Fibroblast of gingiva (primary cell): ENCODE measurements at places on chromosomes 2 and 18.
A peak's percentile ranks its signal among the peaks of the same experiment; 100 is the strongest.

GRCh38 chr18:59758106-59758505 lies 60.9 kb upstream of the CCBE1 start:
- no peak for DNase-seq

DNA sequence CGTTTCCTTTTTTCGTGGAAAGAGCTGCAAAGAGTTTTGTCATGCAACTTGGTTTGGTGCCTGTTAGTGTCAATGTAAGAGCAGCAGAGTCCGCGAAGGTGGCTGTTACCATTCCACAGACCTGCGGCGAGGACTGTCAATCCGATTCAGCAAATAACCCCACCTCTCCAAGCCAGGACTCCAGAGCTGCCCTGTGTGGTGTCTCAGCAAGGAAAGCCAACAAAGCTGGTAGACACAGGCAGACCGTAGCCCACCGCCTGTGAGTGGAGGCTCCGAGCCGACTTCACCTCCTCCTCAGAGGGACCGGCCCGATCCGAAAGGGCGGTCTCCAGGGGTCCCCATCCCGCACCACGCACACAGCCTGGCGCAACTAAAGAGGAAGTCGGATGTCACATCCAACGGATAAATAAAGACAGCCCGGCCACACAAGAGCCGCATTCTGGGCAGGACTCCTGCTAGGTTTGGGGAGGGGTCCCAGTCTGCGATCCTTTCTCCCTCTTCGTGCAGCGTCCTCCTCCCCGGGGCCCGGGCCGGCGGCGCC lies 819 bp downstream of the ANKRD44 start:
- DNase-seq: no peak

GRCh38 chr18:34493566-34494358 lies 216.3 kb upstream of the DTNA start:
- no peak for DNase-seq

DNA sequence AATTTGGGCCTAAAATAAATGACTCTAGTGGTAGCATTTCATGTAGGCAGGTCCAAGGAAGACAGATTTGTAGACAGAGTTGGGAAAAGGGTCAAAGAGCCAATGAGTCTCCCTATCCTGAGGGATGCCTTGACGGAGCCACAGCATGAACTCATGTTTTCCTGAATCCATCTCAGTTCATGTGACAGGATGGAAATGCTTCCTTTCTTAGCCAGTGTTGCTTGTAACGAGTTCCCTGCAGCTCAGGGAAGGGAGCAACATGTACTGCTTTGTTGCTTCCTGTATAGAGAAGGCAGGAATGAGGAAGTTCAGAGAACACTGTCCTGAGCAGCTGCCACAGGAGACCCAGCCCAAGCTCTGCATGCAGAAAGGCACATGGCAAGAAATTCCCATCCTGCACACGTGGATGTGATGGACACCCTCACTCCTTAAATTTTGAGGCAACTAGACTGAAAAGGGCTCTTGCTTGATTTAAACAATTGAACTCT lies 27.9 kb downstream of the TMEM17 start:
- no peak for DNase-seq

- no peak for DNase-seq
Measured at GRCh38 chr18:74288041-74288440, 3.7 kb downstream of the CYB5A start.

DNA sequence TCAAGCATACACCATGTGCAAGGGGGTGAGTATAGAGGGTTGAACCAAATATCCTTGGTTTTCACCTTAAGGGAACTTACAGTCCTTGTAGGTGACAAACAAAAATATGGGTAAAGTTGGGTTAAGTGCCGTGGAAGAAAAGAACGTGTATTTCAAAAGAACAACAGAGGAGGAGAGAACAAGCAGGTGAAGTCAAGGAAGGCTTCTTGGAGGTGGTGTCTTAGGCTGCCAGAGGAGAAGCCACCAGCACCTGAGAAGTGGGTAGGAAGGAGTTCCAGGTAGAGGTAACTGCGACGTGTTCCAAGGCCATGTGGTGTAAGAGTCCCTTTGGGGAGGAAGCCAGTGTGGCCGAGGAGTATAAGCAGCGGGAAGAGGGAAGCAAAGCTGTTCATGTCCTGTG lies 27.2 kb downstream of the CABLES1 start:
- no peak for DNase-seq

DNA sequence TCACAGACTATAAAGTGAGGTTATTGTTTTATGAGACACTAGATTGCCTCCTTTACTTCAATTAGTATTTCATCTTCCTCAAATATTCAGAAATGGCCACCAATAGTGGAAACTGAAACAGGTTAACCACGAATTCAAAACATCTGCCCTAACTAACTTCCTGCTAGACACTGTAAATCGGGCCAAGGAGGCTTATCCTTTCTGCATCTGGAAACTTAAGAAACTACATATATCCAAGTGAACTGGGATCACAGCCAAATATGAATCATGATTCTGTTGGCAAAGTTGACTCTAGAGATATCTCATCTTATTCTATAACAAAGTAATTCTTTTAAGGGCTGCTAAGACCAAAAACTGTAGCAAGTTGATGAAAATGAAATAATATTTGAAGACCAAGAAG lies 136.6 kb upstream of the ZC3H15 start:
- DNase-seq: peak; percentile 85
